ENCODE measurements at places on chromosomes 16 and 17.

GRCh38 chr17:57666201-57666870 is 78.8 kb downstream of the CCDC182 start:
- no peak for DNase-seq

DNA sequence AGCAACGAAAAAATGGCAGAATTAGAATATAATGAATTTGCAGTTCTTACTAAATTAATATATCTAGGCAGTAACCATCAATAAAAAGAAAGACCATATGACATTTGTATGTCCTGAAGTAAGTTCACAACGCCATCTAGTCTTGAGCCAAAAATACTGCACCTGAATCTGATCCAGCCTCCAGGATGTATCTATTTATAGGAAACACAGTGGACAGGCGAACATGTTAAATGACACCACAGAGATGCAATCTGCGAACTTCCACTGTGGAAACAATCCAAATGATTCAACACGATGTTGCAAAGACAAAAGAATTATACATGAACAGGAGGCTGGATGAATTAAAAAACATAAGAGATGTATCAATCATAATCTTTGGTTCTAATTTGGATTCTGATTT is 197.6 kb downstream of the CDH13 start:
- DNase-seq = no peak

GRCh38 chr16:65745-66144 is 6.7 kb downstream of the RHBDF1 start:
- DNase-seq = peak; percentile 57

- no peak for DNase-seq
Measured at GRCh38 chr16:87549627-87550494, 52.4 kb upstream of the JPH3 start.

GRCh38 chr16:1121601-1122397 is 25.8 kb upstream of the C1QTNF8 start:
- no peak for DNase-seq

GRCh38 chr16:62225675-62226074 is 189.4 kb upstream of the CDH8 start:
- no peak for DNase-seq

GRCh38 chr16:87135246-87136030 is 181.8 kb downstream of the C16orf95 start:
- no peak for DNase-seq

DNA sequence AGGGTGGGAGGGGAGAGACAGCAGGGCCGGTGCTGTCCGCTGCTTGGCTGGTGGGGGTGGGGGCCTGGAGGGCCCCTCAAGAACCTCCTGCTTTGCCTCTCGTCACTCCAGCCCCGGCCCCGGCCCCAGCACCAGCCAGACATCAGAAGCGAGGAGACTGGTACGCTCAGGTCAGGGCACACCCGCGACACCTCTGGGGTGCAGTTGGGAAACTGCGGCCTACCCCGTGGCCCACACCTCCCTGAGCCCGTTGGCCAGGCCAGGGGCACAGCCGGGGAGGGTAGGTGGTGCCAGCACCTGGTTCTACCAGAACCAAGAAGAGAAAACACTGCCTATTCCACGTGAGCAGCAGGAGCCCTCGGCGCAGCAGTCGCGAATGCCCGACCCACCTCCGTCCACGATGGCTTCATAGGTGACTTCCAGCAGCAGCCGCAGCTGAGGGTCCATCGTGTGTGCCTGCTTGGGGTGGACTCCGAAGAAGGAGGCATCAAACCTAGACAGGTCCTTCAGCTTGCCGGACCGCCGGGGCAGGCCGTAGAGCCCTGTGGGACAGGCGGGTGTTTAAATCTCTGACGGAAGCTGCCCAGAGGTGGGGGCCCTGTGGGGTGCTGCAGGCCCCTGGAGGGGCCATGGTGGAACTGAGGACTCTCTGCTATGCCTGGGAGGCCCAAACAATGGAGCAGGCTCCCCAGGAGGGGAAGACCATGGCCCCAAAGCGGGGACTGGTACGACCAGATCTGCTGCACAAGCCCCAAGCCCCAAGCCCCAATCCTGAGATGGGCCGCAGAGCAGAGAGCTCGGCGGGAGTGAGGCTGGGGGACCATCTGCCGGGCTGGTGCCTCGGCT is 2.9 kb downstream of the FASN start:
- no peak for DNase-seq

- DNase-seq = peak; percentile 60
Measured at GRCh38 chr17:42548070-42548837, 4.5 kb upstream of the HSD17B1 start.

GRCh38 chr17:38883592-38884526 is 14.0 kb downstream of the LASP1 start:
- no peak for DNase-seq

- DNase-seq = no peak
Measured at GRCh38 chr17:82463925-82464566, 5.5 kb downstream of the NARF start.

- DNase-seq = no peak
Measured at GRCh38 chr16:14388243-14388642, 241.8 kb downstream of the PARN start.

GRCh38 chr17:66687570-66688284 is 147.2 kb upstream of the CACNG5 start:
- DNase-seq = no peak

DNA sequence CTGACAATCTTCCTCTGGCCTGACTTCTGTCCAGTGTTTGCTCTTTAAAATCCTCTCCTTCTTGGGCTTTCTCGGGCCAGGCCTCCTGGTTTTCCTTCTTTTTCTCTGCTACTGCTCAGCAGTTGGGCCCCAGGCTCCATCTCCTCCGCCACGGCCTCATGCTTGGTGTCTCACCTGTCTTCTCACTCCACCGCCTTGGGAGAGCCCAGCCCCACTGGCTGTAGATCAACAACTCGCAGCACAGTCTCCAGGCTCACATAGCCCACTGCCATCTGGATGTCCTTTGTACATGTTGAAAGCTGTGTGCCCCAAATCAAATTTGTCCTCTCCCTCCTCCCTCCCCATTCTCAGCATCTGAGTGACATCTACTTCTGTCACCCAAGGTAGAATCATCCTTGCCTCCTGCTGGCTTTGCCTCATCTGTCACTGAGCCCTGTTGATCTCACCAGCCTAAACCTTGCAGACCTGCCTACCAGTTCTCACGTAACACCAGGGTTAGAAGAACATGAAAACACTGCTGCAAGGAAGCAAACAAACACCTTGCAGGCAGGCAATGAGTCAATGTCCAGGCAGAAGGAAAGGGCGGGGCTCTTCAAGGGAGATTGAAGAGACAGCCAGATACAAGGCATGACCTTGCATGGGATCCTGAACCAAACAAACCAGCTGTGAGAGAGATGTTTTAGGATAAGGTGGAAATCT is 103.2 kb upstream of the SMURF2 start:
- DNase-seq = no peak

DNA sequence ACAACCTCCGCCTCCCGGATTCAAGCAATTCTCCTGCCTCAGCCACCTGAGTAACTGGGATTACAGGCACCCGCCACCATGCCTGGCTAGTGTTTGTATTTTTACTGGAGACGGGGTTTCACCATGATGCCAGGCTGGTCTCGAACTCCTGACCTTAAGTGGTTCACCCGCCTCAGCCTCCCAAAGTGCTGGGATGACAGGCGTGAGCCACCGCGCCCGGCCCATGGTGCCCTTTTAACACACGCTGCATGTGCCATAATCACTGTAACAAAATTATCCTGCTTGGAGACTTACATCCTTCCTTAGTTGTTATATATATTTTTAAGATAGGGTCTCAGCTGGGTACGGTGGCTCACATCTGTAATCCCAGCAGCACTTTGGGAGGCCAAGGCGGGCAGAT is 5.4 kb downstream of the CD7 start:
- DNase-seq = no peak

GRCh38 chr17:15648386-15648785 is 28.9 kb upstream of the FBXW10B start:
- DNase-seq = no peak

DNA sequence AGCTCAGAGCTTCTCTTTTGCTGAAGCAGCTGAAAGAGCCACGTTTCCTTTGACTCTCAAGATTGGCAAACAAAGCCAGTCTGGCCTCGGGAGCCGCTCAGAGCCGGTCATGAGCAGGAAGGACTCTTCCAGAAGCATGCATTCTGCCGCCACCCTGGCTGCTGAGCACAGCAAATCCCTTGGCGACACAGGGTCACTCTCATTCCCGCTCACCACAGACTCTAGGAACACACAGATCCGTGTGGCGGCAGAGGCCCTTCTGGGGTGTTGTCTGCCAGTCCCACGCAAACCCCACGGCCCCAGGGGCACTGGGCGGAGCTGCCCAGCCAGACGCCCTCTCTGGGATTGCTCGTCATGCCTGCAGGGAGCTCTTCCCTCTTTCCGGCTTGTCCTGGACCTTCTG is 157.0 kb downstream of the C16orf95 start:
- no peak for DNase-seq

DNA sequence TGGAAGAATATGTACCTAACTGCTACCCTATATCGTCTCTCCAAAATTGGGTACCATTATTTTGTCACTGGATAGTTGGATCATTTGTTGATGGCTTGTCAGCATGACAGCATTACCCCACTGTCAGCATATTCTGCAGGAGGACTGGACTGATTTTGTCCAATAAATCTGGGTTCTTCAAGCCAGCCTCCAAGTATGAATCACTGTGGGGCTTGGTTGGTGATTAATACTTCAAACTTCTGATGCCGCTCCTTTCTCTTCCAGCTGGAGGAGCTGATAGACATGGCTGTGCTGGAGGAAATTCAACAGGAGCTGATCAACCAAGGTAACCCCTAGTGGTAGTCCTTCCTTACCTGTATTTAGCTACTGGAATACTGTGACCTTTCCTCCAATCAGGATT is 2.5 kb downstream of the RPAIN start:
- DNase-seq = no peak

DNA sequence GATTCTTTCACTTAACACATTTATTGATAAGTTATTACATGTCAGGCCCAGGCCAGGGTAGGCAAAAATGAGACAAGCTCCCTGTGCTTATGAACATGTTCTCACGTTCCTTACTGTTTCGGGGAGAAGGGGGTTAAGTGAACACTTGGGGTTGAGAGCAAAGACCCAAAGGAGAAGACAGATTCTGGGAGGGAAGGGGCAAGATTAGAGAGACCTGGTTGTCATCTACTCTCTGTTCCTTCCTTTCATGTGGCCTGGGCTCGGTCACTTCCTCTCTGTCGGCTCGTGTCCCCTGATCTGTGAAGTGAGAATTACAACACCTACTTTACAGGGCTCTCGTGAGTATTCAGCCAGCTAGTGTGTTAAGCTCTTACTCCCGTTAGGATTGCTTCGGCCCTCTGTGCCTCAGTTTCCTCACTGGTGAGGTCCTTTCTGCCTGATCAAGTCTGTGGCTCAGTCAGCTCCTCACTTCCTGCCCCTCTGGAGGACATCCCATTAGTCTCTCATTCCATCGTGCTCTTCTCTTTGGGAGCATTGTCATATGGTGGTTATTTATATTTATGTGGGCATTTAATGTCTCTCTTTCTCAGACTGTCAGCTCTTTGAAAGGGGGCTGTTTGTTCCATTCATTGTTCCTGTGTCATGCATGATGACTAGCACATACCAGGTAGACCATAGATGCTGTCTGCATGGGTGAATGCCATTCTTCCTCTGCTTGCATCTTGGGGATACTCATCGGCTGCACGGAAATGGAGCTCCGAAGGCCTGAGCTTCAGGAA is 38.9 kb downstream of the PLCG2 start:
- DNase-seq = no peak

DNA sequence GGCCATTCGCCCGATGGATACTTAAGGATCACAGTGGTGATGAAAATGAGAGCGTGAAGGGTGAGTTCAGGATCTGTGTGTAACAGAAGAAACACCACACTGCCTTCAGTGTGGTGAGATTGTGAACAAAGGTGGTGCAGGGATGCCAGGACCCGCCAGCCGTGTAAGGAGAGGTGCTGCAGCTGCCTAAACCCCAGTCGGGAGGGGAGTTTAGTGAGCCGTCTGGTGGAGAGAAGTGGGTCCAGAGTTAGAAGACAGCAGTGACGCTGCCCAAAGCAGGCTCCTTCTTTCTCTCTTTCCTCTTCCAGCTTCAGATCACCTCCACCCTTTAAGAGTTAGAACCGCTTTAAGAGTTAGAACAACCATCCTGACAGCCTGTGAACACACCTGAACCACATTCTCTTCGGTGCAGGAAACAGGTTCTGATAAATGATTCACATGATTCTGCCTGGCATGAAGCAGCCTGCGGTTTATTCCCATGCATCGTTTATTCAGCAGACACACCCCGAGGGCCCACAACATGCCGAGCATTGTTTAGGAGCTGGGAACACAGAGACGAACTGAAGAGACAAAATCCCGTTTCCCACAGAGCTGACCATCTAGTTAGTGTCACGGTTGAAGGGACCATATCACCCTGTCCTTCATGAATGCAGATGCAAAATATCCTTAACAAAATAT is 84.0 kb upstream of the DNAH17 start:
- DNase-seq = no peak

DNA sequence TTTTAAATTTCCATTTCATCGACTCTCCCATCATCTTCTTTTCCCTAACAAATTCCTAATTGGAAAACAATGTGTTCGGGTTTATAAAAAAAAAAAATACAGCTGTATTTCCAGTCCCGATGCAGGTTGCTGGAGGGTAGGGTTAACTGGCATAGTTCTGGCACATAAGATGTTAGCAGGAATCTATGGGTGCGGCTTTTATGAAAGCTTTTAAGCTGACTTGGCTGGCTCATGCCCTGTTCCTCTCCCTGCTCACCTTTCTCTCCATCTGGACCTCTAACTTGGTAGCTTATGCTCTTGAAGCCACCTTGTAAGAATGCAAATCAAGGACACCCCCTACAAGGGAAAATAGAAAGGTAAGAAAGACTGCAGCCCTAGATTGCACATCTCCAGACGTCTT is 33.2 kb upstream of the KCNJ2 start:
- DNase-seq = no peak

- DNase-seq = no peak
Measured at GRCh38 chr17:563616-564015, 151.0 kb downstream of the VPS53 start.

GRCh38 chr16:4372001-4372577 is 441 bp downstream of the VASN start:
- no peak for DNase-seq

- DNase-seq = no peak
Measured at GRCh38 chr16:90046122-90046970, 27.1 kb upstream of the DBNDD1 start.

DNA sequence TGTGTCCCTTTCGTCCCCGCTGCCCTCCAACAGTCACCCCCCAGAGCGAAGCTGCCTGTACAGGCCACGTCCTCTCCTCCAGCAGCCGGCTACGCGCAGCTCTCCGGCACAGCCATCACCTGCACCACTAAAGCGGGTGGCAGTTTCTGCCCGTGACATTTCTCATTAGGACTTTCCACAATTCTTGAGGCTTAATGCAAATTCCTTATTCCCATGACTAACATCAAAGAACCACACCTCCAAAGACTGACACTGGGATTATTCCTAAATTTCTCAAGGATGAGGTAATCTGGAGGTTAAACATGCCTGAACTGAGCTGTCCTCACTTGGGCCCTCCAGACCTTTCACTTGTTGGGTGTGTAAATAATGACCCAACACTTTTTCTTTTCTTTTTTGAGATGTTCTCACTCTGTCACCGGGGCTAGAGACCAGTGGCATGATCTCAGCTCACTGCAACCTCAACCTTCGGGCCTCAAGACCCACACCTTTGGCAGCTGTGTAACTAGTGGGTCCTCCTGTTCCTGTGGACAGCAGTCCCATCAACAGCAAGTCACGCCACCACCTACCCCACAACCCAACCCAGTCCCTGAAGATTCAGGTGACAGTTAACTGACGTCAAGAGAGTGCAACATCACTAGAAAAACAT is 11.7 kb downstream of the ANKRD11 start:
- no peak for DNase-seq

Data from activated CD8-positive, alpha-beta memory T cell treated with anti-CD3 and anti-CD28 coated beads for 1 hour (primary cell).